ENCODE measurements at places on chromosomes 6 and 20.

DNA sequence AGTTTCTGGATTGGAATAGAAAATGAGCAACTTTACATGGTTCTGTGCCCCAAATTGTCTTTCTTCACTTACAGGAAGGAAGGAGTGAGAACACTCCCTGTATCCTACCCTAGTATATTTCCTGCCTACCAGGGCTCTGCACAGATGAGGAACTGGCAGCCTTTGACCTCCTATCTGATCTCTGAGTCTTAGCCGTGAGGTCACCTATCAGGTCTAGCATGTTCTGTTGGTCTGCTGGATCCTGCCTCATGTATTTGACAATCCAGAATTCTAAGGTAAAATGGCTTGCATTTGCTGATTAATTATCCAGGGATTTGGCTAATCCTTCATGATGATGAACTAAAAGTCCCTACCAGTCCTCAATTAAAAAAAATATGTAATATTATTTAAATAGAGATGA, 35.0 kb upstream of the TRAM2 start:
- DNase-seq, result no peak

GRCh38 chr20:63090682-63091571, 84.2 kb upstream of the BHLHE23 start:
- DNase-seq, result no peak

GRCh38 chr20:25085756-25086495, 4.0 kb upstream of the VSX1 start:
- DNase-seq, result no peak

DNA sequence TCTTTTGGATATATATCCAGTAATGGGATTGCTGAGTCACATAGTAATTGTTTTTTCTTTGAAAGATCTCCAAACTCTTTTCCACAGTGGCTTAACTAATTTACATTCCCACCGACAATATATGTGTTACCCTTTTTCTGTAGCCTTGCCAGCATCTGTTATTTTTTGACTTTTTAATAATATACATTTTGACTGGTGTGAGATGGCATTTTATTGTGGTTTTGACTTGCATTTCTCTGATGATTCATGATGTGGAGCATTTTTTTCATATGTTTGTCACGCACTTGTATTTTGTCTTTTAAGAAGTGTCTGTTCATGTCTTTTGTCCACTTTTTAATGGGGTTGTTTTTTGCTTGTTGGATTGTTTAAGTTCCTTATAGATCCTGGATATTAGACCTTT, 58.9 kb upstream of the OPRM1 start:
- DNase-seq, result no peak

GRCh38 chr20:32470025-32470861, 112.1 kb downstream of the ASXL1 start:
- DNase-seq, result no peak

DNA sequence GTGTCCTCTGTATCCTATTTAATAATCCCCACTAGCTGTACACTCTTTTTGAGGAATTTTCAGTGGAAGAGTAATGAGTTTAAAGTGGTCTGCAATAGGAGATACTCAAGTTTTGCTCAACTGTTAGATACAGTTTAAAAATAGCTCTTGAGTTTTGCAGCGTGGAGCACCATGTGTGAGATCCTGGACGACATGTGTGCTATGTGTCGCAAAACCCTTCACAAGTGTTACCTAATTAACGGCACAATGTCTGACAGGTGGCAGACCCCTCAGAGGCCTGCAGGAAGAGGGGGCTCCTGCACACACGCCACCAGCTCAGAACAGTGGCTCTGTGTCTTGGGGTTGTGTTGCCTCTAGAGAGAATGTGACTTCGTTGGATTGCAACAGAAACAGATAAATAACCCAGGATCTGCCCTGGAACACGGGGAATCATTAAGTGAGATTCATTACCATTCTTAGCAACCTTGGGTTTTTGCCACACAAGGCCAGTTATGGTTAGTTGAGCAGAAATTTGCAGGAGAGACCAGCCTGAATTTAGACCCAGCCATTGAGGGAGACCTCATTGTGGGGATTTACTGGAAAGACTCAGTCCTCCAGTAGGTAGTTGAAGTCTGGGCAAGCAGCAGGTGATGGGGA, 73.8 kb downstream of the SASH1 start:
- no peak for DNase-seq

DNA sequence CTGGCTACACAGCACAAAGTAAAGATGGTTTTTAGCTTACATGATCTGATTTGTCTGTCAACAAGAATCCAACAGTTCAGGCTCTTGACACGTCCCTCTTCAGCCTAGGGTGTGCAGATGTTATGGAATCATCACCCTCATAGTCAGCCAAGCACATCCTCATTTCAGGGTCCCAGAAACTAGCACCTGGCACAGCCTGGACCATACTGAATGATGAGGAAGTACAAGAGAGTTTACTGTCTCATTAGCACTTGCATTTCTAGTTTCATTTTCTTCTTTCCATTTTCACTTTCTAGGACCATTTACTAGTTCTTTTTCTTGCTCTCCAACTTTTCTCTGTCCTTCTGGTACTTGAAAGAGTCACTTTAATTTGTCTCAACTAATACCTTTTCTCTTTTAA, 6.5 kb downstream of the RIPOR2 start:
- no peak for DNase-seq

DNA sequence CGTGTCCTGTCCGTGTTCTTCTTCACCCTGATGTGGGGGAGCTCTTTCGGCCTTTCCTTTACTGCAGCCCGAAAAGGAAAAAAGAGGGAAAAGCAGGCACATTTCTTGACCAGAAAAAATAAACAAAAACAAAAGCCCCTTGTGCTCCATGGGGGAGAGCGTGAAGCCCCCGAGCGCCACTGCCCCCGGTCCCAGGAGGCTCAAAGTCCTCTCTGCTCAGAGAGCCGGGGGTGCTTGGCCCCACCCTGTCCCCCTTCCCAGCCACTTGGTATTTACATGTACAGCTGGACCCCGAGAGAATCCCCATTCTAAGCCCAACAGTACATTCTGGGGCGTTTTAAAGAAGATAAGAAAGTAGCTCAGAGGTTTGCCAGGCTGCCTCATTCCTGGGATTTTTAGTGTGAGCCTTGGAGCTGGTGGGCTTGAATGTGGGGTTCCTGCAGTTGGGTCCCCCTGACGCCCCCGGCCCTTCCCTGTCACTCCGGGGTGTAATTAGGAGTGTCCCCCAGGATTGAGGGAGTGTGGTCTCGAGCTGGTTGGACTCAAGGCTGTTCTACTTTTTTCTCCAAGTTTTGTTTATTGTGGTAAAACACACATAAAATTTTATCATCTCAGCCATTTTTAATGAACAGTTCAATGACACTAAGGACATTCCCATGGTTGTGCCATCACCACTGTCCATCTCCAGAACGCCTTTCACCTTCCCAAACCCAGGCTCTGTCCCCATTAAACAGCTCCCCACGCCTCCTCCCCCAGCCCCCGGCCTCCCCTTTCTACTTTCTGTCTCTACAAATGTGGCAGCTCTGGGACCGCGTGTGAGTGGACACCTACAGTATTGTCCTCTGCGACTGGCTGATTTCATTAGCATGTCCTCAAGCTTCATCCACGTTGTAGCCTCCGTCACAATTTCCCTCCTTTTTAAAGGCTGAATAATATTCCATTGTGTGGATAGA, 55.7 kb upstream of the BHLHE23 start:
- no peak for DNase-seq

- DNase-seq, result no peak
Measured at GRCh38 chr6:114297135-114297534, 45.7 kb downstream of the HS3ST5 start.

DNA sequence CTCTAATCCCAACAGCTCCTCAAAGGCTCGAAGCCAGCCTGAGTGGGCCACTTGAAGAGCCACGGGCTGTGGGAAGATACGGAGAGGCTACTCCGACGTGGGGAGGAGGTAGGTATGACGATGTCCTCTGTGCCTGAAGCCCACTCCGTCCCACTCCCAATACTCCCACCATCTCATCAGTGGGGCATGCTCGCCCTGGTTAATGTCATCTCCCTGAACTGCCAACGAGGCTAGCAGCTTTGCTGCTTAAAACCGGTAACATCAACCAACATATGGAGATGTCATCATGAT, 11.1 kb downstream of the NRN1 start:
- no peak for DNase-seq

DNA sequence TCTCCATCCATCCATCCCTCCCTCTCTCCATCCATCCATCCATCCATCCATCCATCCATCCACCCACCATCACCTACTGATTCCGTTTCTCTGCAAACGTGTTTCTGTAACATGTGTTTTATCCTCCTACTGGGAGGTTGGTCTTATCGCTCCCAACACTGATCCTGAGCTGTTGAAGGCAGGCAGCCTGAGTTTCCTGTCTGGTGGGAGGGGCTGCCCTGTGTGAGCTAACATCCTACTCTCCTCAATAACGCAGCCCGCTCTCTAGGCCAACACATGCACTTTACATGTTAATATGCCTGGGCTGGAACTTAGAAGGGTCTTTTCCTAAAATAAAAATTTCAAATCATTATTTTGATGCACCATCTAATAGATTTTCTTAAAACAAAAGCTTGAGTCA, 126.5 kb downstream of the WDR27 start:
- no peak for DNase-seq

DNA sequence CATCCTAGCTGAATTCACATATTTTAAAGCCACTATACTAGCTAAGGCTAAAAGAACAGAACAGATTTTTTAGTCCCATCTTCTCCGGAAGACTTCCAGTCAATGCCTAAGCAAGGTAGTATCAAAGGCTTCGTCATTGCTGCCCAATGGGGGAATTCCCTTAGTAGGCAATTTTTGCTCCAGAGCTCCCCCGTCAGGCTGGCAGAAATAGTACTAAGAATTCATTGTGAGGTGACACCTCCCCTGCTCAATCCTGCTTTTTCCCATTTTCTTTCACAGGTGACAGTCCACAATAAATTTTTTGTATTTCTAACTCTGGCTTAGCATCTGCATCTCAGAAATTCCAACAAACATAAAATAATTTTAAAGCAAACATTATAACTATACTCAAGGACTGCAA, 52.8 kb upstream of the SRSF6 start:
- no peak for DNase-seq

DNA sequence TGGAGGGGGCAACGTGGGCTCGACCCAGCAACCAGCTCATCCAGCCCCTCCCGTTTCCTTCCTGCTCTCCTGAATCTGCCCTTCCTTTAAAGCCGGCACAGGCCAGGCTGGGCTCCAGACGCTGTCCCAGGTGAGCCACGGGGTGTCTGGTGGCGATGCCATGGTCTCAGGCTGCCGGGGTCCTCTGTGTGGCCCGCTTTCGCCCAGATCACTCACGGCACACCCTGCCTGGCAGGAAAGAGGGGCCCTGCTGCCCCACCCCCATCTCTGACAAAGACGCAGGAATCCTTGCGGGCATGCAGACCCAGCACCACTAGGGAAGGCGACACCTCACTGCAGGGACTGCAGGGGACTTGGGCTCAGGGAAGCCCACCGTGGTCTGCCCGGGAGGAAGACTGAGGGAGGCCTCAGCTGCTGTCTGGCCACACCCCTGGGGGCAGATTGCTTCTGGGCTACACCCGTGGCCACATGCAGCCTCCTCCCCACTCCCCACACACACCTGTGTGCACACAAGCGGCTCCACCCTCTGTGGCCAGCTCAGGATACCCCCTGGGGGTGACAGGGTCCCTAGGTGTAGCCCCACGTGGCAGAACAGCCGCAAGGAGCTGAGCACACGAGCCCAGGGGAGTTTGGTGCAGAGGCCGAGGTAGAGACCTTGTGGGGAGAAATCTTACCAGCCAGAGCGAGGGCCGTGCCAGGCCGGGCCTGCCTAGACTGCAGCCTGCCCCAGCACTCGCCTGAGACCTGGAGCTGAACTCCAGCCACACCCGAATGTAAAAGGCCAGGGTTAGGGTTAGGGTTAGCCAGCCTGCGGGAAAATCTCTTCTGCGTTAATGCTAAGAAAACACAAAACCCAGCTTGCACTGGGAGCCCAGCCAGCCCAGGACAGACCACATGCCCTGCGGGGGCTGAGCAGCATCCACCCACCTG, 104.6 kb downstream of the DLL1 start:
- DNase-seq, result no peak

GRCh38 chr6:14765106-14765505, 480.8 kb upstream of the JARID2 start:
- DNase-seq, result no peak

DNA sequence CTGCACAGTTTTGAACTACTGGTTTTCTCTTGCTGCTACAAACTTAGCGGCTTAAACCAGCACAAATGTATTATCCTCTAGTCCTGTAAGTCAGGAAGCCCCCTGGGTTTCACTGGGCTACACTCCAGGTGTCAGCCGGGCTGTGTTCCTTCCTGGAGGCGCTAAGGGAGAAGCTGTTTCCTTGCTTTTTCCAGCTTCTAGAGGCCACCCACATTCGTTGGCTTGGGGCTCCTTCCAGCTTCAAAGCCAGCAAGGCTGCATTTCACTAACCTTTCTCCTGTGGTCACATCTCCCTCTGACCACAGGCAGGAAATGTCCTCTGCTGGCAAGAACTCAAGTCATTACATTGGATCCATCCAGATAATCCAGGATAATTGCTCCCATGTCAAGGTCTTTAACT, 350.6 kb upstream of the PLCB4 start:
- DNase-seq, result no peak

- DNase-seq, result peak; percentile 30
Measured at GRCh38 chr6:32255199-32256153, 31.6 kb upstream of the NOTCH4 start.

- no peak for DNase-seq
Measured at GRCh38 chr6:125310994-125311649, 9.4 kb upstream of the HDDC2 start.

GRCh38 chr6:117761610-117762009, 86.3 kb downstream of the NUS1 start:
- DNase-seq, result no peak

- no peak for DNase-seq
Measured at GRCh38 chr6:33895296-33895695, 91.5 kb upstream of the MLN start.

- no peak for DNase-seq
Measured at GRCh38 chr6:41236276-41236675, 8.1 kb downstream of the TREML4 start.

- no peak for DNase-seq
Measured at GRCh38 chr20:3248167-3248992, 9.4 kb upstream of the SLC4A11 start.

DNA sequence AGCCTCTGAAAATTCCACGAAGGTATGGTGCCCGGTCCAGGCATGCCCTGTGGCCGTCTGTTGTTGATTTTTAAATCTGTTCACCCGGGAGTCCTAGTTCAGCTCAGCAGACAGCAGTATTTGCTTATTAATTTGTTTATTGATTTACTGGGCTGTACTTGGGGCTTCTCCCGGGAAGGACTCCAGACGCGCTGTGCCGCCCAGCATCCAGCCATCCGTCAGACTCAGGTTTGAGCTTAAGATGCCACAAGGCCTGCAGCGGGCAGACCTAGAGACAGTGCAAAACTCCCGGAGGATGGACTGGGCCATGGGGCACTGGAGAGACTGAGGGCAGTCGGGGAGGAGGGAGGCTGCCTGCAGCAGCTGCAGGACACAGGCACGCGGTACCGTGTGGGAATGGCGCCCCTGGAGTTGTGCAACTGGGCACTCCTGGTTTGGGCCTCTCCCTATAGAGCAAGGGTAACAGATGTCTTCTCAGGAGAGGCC, 17.3 kb upstream of the CCDC167 start:
- no peak for DNase-seq
